ENCODE measurements at places on chromosomes 5 and 9.

DNA sequence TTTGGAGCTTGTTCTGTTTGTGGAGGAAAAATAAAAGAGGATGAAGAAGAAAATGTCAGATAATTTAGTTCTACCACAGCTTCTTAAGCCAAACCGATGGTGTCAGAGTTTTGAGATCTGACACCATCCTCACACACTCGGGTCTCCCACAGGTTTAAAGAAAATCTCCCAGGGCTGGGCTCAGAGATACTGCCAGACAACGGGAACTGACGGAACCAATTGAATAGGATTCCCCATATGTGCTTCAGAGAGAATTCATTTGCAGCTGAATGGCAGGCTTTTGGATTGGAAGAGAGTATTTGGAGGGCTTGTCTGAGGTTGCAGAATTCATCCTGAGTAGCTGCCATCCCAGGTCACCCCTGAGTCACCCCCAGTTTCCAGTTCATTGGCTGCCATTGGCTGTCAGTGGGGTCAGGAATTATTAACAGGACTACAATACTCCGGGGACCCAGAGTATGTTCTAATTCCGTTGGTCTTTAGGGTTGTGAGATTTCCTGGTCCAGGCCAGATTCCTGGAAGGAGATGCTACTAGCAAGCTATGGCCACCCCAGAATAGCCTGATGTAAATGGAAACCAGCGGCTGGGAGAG lies 131.3 kb downstream of the PDZD2 start:
- no peak for DNase-seq

DNA sequence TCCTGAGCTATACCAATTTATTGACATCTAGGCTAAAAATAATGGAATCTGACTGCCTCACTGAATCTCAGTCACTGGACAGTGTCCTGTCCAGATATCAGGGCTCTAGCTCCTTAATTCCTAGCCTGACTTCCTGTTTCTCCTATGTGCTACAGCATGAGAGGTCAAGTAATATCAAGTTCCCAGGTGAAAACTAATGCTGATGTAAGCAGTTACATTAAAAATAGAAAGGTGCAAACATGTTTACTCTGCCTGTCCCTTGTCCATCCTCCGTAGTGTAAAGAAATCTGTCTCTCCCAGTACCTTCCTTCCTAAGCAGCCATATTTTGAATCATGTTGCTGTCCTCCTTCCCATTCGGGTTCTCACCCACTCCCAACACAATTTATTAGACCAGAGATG lies 145.9 kb upstream of the GHR start:
- DNase-seq: no peak

- DNase-seq: no peak
These were observed 11.8 kb downstream of the OTULIN start for GRCh38 chr5:14676320-14676719.

DNA sequence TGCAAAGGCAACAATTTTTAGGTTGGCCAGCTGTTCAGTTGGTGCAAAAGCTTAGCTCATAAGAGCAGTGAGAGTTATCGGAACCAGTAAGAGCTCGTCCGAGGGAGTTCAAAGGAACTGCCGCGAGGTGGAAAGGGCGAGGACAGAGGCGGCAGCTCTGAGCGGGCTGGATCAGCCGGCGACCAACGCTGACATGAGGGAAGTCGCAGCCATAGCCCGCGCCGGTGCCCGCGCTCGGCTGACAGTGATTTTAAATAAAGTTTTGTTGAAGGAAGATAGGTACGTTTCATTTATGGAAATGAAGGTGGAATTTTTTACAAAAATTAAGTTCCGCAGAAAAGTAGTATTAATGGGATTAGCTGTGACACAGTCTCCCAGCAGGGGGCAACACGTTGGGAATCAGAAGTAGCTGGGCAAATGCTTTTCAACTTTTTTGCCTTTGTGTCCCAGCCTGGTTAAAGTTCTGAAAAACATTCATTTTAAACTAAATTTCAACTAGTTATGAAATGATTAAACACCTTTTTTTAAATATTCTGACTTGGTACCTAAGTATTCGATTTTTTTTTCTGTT lies 43.2 kb downstream of the FBXO4 start:
- DNase-seq: no peak

- DNase-seq: no peak
These were observed 57.1 kb downstream of the PSD2 start for GRCh38 chr5:139852696-139853095.

DNA sequence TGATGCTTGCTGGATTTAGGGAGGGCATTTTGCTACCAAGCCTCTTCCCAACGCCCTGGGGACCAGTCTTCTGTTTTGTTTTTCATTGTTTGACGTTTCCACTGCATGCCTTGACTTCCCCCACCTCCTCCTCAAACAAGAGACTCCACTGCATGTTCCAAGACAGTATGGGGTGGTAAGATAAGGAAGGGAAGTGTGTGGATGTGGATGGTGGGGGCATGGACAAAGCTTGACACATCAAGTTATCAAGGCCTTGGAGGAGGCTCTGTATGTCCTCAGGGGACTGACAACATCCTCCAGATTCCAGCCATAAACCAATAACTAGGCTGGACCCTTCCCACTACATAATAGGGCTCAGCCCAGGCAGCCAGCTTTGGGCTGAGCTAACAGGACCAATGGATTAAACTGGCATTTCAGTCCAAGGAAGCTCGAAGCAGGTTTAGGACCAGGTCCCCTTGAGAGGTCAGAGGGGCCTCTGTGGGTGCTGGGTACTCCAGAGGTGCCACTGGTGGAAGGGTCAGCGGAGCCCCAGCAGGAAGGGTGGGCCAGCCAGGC lies 23.0 kb downstream of the PCDHGC5 start:
- DNase-seq: no peak

DNA sequence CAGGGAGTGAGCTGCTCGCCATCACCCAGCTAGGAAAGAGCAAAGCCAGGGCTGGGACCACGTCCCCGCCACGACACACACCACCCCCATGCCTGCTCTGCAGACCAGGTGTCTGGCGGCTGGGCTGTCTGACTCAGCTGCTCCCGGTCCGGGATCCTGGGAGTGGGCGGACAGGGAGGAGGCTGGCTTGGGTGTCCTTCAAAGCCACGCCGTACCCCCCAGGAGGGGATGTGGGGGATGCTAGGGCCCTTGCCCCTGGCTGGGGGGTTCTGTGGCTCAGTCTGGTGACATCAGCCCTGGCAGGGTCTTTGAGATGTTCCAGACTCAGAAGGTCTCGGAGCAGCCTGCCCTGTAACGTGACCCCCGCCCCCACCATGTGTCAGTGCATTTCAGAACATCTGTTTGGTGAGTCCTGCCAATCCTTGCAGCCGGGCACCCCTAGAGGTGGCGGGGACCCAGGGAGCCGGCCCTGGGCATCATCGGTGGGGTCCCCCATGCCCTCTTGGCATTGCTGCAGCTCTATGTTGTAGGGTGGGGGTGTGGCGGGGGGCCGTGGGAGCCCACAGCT lies 62.3 kb downstream of the HMCN2 start:
- DNase-seq: no peak

GRCh38 chr9:77827104-77827784 lies 179.1 kb upstream of the GNA14 start:
- no peak for DNase-seq

GRCh38 chr5:17402289-17403121 lies 95.5 kb upstream of the TAF11L2 start:
- no peak for DNase-seq

DNA sequence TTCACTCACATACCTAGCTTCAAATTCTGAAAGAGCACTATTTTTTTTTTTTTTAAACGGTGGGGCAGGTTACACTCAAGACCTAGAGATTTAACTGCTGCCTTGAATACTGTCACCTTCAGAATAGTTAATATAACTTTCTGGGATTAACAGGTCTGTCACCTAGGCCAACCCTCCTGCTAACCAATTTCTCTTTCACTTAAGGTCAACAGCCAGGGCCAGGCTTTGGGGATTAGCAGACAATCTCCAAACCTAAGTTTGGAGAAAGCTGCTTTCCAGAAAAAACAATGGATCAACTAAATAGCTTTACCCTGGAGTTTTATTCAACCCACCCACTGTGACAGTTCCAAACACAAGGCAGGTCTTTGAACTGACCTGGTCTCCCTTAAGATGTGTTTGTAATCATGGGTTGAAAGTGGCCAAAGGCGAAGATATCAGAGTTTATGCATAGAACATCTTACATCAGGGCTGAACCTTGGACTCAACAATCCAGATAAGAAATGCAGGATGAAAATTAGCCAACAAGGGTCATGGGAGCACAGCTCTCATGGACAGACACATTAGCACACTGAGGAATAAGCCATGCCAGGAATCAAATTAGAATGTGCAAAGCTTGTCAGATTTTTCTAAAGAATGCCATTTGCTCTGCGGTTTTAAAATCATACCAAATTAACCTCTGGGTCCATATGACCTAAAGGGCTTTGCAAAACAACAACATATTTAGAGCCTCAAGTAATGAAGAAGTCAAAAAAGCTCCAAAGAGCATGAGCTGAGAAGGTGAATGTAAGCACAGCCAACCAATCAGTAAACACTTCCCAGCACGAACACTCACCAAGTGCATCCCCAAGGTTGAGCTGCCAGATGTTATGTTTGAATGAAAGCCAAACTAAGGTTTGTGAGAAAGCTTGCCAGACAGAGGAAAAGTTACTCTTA lies 538.5 kb upstream of the DMAC1 start:
- DNase-seq: no peak

DNA sequence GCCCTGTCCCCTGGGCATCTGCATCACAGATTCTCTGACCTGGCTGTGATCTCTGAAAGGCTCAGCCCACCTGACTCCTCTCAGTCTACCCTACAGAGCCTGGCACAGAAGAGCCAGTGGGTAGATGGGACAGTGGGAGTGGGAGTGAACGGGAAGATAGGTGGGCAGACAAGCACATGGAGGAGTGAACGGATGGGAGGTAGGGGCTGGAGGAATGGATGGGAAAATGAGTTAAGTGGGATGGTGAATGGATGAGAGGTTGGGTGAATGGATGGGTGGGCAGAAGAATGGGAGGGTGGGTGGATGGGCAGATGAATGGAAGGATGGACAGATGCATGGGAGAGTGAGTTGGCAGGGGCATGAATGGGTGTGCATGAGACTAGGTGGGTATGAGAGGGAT lies 18.8 kb downstream of the STK10 start:
- no peak for DNase-seq

GRCh38 chr9:106800701-106801270 lies 62.2 kb upstream of the ZNF462 start:
- no peak for DNase-seq

DNA sequence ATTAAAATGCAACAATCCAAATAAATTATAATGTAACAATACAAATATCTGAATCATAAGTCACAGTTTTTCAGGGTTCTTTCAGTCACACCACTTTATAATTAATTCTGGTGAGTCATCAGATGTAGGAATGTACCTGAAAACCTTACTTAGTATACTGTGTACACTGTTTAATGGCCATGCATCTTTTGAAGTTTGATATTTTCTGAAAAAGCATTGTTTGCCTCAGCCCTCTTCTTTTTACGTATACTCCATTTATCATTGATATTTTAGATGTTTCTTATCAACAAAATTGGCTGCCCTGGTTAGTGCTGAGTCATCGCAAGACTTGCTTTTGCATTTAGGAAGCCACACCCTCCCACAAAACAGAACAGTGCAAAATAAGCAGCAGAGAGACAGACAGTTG lies 218.6 kb downstream of the PJA2 start:
- no peak for DNase-seq

GRCh38 chr5:74575741-74576538 lies 64.6 kb downstream of the ENC1 start:
- no peak for DNase-seq

DNA sequence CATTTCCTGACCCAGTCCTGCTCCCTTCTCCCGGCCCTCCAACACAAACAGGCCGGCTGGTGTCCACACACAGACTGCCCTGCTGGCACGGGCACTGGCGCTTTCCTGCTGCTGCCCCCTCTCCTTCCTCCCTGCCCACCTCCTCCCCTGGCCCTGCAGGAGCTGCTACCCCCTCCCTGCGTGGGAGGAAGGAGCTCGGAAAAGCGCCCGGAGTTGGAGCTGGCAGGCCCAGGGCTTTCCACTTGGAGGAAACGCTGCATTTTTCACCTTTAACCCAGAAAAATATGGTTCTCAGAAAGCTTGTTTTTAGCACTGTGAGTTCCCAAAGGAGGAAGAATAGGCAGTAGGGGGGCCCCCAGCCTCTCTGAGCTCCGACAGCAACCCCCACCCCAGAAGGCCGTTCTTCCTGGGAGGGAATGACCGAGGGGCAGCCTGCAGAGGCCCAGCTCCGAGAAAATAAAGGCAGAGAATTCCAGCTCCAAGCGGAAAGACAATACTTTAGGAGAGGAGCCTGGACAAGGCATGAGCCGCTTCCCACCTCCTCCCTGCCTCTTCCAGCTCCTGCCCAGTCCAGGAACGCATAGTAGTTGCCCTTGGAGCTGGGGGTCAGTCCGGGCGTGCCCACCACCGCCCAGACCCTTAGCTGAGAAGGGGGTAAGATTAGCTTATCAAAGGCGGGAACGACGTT lies 88.9 kb downstream of the LIFR start:
- DNase-seq: no peak

DNA sequence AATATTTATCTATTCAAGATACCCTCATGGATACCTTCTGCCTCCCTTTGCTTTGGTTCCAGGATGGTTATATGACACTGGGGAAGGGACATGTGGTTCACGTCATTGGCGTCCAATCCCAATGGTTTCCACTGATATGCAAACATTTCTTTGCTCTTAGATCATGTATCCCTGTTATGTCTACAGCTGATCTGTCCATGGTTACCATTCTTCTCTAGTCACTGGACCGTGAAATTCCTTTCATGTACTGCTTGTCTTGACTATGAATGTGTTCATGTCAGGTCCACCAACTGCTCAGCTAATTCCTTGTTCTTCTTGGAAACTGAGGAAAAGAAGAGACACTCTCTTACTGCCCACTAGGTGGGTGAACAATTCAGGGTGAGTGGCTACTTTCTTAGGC lies 391.1 kb upstream of the ZNF608 start:
- no peak for DNase-seq

- no peak for DNase-seq
These were observed 35.8 kb downstream of the C5orf15 start for GRCh38 chr5:133932441-133933168.

GRCh38 chr9:31302620-31303418 lies 1081.6 kb upstream of the ACO1 start:
- no peak for DNase-seq

DNA sequence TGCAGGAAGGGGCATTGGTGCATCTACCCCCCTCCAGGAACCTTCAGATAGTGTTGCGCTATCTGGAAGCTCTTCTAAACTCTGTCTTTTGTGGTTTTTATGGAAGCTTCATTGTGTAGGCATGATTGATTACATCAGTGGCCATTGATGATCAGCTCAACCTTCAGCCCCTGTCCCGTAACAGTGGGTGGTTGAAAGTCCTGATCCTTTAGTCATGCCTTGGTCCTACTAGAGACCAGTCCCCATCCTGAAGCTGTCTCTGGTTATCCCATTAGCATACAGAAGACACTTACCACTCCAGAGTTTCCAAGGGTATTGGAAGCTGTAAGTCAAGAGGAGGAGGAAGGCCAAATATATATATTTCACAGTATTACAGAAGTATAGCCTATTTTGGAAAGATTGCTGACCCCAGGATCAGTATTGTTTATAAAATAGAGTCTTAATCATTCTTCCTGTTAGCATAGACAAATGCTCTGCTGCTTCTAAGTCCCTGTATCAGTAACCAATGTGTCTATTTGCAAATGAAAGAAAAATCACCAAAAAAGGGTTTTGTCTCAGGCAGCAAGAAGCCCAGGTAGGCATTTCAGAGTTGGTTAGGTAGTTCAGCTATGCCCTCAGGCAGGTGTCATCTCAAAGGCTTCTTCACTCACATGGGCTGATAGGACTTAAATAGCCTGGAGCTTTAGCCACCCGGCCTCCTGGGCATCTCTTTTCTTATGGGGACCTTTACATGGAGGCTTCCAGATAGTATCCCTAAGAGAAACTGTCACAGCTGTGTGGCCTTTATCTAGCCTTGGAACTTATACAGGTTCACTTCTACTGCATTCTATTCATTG lies 41.6 kb downstream of the SPIN1 start:
- no peak for DNase-seq

All from stimulated activated CD8-positive, alpha-beta memory T cell treated with anti-CD3 and anti-CD28 coated beads, Interleukin-7, amount 100 ng/mL, for 4 hours (primary cell).